Stimulated activated CD8-positive, alpha-beta memory T cell treated with anti-CD3 and anti-CD28 coated beads, Interleukin-4, amount 100 ng/mL, for 4 hours (primary cell): ENCODE measurements at places on chromosomes 5 and 9.

DNA sequence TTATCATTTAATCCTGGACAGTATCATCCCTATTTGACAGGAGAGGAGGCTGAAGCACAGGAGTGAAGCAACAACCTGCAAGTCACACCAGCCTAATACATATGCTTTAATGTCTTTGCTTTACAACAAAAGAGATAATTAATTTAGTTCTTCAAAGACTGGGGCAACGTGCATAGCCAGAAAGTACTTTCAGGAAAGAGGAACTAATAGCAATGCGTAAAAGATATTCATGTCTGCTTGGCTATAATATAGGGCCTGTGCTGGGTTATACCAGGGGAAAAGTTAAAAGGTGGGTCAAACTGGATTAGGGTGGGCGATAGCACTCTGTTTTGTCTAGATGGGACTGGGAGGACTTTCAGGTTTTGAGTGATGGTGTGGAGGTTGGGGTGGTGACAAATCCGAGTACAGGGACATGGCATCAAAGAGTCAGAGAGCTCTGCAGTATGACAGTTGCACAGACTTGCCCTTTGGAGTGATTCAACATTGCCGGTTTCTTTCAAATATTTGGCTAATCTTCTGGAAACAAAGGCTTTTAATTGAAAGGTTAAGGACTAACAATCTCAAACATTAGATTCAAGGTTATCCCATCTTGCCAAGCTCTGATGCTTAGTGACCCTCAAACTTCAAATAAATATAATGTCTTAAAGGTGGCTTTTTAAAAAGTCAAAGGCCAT lies 11.9 kb downstream of the DAB2 start:
- no peak for DNase-seq

DNA sequence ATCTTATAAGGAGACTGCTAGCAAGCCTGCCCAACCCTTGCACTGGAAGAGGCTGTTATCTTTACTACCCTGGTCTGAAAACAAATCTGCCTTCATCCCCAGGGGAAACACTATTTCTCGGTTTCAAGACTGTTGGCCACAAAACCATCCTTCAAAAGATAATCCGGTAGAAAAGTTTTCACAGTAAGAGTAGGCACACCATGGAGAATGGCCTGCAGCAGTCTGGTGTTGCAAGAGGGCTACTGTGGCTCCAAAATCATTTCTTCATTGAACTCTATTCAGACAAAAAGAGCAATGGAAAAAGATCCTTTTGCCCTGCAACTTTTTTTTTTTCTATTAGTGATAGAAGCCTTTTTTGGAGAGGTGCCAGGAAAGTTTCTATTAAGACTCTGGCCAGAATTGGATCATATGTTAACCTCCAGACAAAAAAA lies 163.9 kb downstream of the ARHGEF28 start:
- no peak for DNase-seq

GRCh38 chr5:156896546-156896945 lies 46.5 kb downstream of the PPP1R2B start:
- no peak for DNase-seq

GRCh38 chr9:26175264-26175663 lies 497.0 kb upstream of the TUSC1 start:
- DNase-seq = no peak

GRCh38 chr5:17216176-17216973 lies 1.1 kb upstream of the BASP1 start:
- DNase-seq = no peak

- no peak for DNase-seq
Observed at GRCh38 chr5:173963867-173964441, 25.0 kb upstream of the C5orf47 start.

DNA sequence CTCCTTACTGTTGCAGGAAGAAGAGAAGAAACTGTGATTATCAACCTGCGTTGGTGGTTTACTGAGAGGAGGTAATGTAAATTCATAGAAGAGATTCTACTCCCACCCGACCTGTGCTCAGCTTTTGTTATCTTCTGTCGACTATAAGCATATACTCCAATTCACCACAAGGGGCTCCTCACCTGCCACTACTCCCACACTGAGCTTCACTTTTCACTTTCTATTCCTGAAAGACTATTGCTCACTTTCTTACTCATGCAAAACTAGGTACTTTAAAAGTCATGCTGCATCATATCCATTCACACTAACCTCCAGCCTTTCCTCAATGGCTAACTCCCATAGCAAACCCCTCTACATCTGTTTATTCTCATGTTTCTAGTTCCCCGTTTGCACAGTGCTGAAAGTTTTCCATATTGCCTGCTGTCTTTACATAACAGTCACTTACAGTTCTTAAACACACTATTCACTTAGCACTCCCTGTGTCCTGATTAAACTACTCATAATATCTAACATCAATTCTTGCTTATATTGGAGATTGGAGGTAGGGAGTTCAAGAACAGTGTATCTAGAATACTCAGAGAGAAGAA lies 1062.6 kb downstream of the NR2F1-AS1 start:
- DNase-seq = no peak

DNA sequence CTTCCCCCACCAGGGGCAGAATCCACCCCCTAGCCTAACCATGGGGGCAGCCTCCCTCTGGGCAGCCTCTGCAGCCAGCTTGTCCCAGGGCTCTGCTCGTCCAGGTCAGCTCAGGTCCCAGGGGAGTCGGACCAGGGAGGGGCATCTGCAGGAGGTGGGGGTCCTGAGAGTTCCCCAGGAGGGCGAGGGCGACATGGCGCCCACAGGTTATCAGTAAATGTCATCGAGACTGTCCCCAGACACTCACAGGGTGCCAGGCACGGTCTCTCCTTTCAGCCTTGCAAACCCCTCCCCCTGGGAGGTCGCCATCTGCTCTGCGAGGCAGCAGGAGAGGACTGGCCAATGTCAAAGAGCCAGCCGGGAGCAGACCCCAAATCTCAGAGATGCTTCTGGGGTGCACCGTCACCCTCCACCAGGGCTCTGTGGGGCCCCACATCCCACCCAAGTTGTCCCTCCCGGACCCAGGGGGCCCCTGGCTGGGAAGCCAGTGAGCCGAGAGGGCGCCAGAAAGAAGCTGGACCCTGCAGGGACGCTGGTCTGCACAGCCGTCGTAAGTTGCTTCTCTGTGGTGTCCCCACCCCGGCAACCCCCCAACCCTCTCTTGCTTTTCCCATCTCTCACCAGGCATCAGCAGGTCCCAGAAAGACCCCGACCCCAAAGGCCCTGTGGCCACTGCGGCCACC lies 69.3 kb downstream of the NTNG2 start:
- DNase-seq = no peak
